ENCODE measurements at places on chromosomes 12 and 14. TPM values are rescaled to one million over a fixed set of nuclear protein-coding genes. Genes with fewer than 3 reads are reported as not detected.

DNA sequence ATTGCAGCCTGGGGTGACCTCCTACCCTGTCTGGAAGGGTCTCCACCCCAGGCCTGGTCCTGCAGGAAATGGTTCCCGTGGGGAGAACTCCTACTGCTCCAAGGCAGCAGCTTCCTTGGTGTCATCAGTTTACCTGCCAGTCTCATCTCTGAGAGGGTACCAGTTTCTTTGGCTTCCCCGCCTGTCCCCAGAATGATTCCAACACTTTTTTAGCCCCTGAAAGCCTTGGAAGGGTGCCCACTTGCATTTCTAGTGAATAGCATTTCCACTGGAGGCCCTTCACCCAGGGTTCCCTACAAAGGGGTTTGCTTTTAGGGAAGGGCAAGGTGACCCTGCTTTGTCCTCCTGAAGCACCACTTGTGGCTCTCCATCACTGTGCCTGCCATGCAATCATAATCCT is 284.3 kb downstream of the ZFP36L1 start:
- DNase-seq: no peak

KRT6C gene
- not detected for total RNA-seq

RNASE13 gene
- not detected for total RNA-seq

DNA sequence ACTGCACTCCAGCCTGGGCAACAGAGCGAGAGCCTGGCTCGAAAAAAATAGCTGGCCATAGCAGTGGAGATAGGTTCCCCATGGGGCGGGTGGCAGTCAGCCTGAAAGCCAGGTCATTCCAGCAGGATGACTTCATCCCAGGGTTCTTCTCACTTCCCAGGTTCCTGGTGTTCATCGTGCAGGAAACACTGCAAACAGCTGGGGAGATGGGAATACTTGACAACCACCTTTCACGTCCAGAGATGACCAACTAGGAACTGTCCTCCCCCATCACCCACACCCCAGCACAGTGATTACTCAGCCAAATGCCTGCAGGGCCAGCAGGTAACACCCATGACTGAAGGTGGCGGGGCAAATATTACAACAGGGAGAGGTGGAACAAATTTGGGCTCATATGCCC is 1.7 kb downstream of the VSIG10 start:
- DNase-seq: no peak

- no peak for DNase-seq
Measured at GRCh38 chr14:96345669-96346068, 17.5 kb downstream of the ATG2B start.

DNA sequence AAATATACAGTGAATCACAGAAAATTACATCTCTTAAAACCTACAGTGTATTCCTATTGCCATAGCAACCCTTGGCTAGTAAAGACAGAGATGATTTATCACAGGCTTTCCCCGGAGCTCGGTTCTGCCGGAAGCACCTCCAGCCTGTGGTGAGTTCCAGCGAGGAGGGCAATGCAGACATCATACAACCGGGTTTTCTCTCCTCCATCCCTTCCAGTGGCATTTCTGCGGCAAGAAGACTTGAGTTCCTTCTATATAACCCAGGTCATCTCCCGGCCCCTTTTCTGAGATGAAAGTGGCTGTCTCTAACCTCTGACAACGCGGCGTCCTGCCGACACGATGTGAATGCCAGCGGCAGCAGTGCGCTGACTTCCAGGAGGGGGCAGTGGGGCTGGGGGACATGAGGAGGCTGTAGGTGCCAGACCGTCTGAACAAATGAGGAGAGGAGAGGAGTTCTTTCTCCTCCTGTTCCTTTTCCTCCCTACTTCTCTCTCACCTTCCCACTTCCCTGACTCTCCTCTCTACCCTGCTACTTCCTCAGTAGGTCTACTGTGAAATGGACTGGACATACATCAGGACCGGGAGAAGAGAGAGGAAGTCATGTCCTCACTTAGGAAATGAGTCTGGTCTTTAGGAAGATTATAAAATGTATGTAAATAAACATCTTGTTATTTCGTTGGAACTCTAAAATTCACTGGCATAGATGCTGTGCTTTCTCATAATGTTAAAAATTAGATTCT is 68.6 kb upstream of the MAX start:
- no peak for DNase-seq

DNA sequence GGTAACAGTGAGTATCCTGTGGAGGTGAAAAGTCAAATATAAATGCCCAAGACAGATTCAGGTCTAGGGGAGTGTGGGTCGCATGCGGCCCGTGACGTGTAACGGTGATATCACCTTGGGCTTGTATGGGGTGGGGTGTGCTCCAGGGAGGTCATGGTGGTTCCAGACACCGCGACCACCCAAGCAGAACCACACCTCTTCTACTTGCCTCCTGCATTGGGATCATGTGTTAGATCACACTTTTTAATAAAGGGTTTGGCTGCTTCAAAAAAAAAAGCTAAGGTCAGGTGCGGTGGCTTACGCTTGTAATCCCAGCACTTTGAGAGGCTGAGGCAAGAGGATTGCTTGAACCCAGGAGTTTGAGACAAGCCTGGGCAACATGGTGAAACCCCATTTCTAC is 4.5 kb downstream of the FBLN5 start:
- no peak for DNase-seq

TCL1A gene
- total RNA-seq: 0.58 TPM

ACSM4 gene
- total RNA-seq: not detected
